ENCODE measurements at places on chromosomes 1 and 21.

DNA sequence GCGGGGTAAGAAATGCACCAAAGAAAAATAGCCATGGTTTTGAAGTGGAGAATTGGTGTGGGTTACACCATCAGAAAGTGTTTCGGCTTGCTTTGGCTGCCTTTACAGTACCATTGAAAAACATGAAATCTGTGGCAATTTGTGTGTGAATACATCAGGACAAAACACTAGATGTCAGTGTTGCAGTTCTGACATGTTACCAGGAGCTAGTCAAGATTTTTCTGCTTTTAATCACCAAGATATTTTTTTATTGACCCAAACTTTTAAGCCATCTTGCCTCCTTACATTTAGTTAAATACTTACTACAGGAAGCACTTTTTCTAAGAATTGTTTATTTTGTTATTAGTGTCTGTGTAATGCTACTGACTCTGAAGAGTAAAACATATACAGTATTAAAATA, 14.3 kb downstream of the RRP15 start:
- peak; percentile 60 for DNase-seq

GRCh38 chr1:3031401-3032221, 10.3 kb downstream of the ACTRT2 start:
- DNase-seq, result no peak

GRCh38 chr1:245207801-245208200, 53.0 kb downstream of the KIF26B start:
- no peak for DNase-seq

DNA sequence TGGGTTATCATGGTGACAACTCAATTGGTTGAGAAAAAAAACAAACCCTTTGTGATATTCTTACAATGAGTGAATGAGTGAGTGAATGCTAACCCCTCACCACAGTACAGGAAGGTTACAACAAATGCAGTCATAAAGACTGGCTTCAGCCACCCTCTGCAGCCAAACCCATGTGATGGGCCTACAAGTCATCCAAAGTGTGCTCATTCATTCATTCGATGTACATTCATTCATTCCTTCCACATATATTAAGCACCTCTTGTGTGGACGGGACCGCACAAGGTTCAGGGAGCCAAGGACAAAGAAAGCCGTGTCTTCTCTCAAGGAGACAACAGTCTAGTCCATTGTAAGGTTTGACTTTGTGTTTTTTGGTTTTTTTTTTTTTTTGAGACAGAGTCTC, 49.4 kb downstream of the WDR4 start:
- no peak for DNase-seq

GRCh38 chr1:198117267-198117666, 39.5 kb upstream of the NEK7 start:
- DNase-seq, result no peak

DNA sequence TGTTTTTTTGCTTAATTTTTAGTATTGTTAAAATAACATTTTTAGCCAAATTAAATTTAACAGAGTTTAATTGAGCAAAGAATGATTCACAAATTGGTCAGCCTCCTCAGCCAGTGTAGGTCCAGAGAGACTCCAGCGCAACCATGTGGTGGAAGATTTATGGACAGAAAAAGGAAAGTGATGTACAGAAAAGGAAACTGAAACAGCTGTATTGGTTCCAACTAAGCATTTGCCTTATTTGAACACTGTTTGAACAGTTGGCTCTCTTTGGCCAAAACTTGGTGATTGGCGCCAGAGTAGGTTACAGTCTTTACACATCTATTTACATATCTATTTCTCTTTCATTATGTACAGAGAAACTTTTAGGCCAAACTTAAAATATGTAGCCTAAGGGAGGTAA, 19.4 kb downstream of the RPS6KC1 start:
- peak; percentile 44 for DNase-seq

DNA sequence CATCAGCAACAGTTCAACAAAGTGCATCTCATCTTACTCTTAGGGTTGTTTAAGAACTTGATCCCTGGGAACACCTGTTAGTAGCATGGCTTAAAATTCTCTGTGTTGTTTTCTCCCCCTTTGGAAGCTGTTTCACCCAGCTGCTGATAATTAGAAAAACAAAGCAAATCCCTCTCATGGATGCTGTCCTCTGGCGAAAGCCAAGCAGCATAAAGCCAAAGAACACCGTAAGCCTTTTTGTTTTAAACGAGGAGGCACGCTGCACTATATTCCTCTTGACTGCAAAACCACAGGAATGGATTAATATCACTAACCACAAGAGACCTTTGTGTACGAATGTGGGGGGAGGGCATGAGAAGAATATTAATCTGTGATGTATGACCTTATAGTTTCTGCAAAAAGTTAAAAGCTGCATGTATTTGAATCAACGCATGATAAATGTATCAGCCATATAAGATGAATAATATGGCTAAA, 923.2 kb downstream of the LTN1 start:
- peak; percentile 5 for DNase-seq

DNA sequence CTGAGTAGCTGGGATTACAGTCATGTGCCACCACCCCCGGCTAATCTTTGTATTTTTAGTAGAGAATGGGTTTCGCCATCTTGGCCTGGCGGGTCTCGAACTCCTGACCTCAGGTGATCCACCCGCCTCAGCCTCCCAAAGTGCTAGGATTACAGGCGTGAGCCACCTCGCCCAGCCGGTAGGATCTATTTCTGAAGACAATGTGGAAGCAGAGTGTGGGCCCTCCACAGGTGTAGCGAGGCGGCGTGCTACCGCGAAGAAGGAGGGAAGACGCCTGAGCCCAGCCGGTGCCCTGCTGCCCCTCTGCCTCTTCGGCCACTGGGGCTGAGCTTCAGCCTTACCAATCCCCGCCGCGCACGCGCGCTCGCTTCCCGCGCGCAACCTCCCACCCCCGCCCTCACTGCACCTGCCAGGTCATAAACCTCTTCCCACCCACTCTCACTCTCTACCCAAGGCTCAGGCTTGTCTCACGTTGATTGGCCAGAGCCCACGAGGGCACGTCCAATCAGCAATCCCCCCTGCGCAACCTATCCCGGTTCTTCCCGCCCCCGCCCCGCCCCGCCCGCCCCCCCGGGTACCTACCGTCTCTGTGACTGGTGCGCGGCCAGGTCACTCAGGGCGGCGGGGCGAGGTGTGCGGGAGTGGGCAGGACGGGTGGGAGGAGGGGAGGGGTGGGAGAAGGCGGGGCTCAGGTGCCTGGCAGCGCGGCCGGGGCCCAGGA, 409 bp upstream of the HOOK1 start:
- DNase-seq, result peak; percentile 99

DNA sequence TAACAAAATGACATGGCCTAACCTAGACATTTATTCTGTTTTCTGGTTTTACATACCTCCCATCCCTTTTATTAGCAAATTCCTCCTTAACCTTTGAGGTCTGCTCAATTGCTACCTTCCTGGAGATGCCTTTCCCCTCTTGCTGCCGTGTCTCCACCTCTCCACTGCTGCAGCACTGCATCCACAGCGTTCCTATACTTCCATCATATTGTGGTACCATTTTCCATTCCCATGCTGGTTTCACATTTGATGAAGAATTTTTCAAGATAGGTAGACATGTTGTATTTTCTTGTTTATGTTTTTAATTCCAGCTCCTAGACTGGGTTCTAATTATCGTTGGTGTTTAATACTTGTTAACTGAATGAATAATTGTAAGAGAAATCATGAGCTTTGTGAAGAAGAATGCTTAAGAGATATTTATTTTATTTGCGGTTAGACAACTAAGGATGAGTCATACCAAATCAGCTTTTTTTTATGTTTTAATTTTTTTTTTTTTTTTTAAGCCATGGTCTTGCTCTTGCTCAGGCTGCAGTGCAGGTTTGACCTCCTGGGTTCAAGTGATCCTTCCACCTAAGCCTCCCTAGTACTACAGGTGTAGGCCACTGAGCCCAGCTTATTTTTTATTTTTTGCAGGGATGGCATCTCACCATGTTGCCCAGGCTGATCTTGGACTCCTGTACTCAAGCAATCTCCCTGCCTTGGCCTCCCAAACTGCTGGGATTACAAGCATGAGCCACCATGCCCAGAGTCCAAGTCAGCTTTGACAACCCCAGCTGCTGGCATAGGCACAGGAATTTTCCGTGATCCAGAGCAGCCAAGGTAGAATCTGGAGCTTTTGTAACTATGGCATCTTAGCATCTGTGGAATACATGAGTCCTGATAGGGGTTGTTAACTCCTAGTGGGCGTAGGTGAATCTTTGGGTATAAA, 44.0 kb downstream of the ATP6V1G3 start:
- DNase-seq, result peak; percentile 56

DNA sequence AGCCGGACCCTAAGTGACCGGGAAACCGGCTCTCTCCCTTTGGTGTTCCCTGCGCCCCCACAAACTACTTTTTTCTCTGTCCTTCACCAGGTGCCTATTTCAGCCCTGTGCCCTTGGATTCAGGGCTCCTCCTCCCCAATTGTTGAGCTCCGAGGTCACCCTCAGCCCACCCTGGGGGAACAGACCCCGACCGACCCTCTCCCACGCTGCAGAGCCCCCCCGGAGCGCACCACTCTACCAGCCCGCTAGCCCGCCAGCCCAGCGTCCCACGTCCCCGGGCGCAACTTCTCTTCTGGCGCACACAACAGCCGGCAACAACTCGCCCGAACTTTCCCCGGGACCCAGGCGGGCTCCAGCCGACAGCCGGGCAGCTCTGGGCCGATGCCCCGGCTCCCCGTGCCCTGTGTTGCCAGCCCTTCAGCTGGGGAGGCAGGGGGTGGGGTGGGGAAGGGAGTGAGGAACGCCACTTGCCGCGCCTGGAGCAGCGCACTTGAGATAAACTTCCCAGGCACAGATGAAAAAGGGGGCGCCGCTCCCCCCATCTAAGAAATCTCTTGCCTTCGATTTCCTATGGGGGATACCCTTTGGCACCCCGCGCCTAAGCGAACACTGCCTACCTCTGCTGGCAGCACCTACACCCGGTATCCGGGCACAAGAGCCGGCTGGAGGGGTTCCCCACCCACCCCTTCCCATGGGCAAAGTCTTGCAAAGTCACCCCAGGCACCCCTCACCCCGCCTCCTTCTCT, 997 bp downstream of the CASZ1 start:
- DNase-seq, result peak; percentile 44

Data from epithelial cell of esophagus (primary cell).